CD4-positive, alpha-beta T cell treated with Interleukin-15 for 4 hours (primary cell): ENCODE measurements at places on chromosomes 5 and 9.

DNA sequence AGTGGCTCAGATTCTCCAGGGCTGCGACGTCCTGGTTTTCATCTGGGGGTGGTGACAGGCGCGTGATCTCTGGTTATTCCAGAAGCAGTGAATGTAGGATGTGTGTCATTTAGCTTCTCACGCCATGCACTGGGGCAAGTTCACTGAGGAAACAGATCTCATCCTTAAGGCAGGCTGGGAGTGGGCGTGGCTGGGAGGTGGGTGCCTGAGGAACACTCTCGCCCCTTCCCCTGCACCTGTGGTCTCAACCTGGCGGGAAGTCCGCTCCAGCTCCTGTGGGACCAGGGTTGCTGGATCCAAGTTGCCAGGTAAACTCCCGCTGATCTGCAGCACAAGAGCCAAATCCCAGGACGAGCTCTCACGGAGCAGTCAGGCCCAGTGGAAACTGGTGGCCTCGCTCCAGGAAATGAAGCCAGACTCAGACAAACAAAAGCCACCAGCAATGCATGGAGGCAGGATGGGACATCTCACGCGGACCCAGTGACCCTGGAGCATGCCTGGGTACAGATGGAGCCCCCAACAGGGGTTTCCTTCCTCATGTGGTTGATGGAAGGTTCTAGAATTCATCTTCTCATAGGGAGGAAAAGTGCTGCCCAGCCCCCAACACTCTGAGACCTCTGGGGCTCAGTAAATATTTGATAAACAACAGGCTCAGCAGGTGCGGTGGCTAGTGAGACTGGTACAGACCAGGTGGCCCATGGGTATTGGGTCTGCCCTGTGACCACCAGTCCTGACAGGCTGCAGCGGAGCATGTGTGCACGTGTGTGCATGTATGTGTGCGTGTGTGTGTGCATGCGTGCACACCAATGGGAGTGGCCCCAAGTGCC lies 16.3 kb upstream of the SLC12A7 start:
- DNase-seq = no peak

DNA sequence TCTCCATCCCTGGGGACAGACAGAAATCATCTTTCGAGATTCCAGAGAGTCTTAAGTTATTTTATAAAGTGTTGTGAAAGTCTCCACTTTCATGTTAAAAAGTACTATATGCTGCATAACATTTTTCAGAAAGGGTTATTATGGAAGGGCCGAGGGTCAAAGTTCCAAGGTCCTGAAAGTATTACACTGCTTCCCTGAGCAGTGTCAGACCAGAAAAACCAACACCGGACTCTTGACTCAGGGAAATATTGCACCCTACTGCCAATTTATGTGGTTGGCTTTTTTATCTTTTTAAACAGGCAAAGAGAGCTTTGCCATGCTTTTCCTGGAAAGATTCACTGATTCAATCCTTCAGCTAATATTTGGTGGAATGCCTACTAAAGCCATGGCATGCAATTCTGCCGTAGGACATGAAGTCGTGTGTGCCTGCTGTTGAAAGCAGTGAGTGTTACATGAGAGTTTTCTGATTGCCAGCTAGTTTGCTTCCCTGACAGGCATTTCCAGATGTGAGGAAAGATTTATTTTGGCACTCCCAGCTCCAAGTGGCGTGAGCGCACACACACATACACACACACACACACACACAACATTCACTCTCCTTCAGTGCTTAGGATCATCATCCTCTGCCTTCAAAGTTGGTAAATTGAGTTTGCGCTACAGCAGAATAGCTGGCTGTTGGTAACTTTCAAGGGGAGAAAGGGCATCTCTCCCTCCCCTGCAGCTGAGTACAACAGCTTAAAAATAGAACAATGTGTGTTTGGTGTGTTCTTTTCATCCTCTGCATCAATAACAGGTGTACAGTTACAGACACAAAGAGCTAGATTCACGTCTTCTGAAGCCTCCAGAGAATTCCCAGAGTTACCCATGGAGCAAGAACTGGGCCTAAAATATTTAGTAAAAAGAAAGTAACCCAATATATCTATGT lies 45.6 kb downstream of the SLC1A3 start:
- no peak for DNase-seq

- DNase-seq = no peak
Observed at GRCh38 chr5:122362361-122362760, 50.3 kb downstream of the SNCAIP start.

GRCh38 chr5:132281856-132282614 lies 12.2 kb upstream of the SLC22A4 start:
- DNase-seq = no peak

- DNase-seq = no peak
Observed at GRCh38 chr5:82142928-82143577, 135.1 kb downstream of the RPS23 start.

DNA sequence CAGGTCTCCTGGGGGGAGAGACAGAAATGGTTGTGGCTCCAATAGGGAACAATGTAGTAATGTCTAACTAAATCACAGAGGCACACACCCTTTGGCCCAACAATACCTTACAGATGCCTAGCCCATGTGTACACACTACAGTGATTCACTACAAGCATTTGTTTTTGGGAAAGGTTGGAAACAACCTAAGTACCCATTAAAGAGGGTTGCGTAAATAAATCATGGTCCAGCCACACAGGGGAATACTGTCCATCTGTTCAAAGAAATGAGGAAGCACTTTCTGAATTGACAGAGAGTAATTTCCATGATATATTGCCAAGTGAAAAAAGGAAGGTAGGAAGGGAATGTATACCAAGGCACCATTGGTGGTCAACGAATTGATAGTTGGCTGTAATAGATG lies 22.0 kb upstream of the GTF3C5 start:
- no peak for DNase-seq
